ENCODE measurements at places on chromosomes 16 and 17.
A peak's percentile ranks its signal among the peaks of the same experiment; 100 is the strongest.

- peak; percentile 84 for DNase-seq
Measured at GRCh38 chr17:62109378-62109902, 44.4 kb upstream of the MED13 start.

- no peak for DNase-seq
Measured at GRCh38 chr17:68924793-68925720, 30.1 kb downstream of the ABCA8 start.

GRCh38 chr17:67376737-67377487, at the start of gene PITPNC1:
PITPNC1 (plus strand) TSS chr17:67377281.
- DNase-seq = peak; percentile 86

- no peak for DNase-seq
Measured at GRCh38 chr16:5781436-5781835, 683.8 kb upstream of the EEF2KMT start.

- DNase-seq = no peak
Measured at GRCh38 chr17:32627239-32627996, 140.6 kb downstream of the CDK5R1 start.

DNA sequence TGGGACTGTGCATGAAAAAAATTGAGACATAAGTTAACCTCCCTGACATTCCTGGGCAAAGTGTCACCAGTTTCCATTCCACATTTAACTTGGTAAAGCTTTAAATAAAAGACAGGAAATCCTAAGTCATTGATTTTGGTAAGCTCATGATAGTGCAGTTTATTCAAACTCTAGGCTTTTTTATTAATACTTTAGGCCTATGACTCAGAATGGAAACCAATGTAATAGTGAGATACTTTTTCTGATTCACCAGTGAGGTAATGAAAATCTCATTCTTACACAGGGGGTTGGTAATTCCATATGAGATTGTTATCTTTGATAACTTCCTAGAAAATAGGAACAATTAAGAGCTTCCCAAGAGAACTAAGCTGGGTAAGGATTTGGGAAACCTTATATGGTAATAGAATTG, 91.1 kb downstream of the NLK start:
- DNase-seq = no peak

- peak; percentile 84 for DNase-seq
Measured at GRCh38 chr17:29622337-29623282, at the start of gene CORO6. CORO6 (minus strand) TSS chr17:29622912; CDS start chr17:29621421, 1,491 bp downstream.

GRCh38 chr17:69878661-69879060, 196.4 kb upstream of the KCNJ16 start:
- DNase-seq = no peak

DNA sequence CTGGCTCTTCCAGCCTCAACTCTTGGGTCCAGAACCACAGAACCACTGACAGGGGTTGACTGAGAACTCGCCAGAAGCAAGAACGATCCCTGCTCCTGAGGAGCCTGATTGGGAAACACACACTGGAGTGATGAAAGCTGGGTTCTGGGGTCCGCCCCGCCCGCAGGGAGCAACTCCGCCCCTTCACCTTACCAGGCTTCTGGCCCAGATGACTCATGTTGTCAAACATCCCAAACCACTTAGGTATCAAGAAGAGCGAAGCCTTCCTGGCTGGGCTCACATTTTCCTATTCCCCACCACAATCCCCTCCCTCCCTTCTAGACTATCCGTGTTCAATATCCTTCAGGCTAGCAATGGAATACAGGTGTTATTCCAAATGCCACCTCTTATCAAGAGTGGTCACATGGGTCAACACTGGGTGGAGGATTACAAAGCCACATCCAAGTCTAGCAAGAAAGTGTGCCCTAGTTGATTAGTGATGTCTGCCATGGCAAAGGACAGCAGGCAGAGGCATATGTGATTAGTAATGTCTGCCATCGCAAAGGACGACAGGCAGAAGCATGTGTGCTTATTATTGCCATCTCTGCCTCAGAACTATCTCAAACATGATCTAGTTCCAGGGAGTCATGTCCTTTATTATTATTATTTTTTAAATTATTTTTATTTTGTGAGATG, 70.5 kb downstream of the TIMM22 start:
- no peak for DNase-seq

DNA sequence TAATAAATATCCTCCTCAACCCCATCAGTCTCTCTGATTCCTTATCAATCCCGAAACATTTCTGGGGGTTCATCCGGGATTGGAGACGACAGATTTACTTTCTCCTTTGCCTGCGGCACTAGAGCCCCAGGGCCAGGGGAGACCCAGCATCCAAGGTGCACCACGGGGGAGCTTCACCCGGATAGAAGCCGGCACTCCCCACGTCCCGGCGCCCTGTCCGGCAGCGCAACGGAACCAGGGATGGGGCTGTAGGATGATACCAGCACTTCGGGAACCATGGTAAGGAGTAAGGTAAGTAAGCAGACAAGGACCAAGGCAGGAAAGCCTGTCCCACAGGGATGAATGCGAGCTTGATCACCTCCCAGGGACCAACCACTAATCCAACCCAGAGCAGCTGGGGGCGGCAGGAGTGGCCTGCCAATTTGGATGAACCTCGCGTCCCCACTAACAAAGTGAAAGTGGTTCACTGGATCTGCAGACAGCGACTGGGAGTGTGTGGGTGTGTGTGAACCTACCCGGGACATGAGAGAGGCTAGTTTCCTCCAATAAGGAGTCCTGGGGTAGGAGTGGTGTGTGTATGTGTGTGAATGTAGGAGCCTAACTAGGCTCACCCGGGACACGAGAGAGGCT, 11.9 kb downstream of the POLR3K start:
- no peak for DNase-seq

DNA sequence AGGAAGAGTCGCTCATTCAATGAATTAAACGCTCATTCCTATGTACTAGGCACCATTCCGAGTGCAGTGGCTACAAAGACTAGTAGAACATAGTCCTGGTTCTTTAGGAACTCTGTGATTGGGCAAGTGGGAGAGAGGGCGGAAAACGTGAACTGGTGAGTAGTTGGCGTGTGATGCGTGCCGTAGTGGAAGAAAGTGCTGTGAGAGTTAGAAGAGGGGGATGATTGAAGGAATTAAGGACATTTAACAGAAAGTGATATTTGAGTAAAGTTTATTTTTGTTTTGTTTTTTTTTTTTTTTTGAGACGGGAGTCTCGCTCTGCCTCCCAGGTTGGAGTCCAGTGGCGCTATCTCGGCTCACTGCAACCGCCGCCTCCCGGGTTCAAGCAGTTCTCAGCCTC, 7.9 kb upstream of the SLFN14 start:
- peak; percentile 26 for DNase-seq

DNA sequence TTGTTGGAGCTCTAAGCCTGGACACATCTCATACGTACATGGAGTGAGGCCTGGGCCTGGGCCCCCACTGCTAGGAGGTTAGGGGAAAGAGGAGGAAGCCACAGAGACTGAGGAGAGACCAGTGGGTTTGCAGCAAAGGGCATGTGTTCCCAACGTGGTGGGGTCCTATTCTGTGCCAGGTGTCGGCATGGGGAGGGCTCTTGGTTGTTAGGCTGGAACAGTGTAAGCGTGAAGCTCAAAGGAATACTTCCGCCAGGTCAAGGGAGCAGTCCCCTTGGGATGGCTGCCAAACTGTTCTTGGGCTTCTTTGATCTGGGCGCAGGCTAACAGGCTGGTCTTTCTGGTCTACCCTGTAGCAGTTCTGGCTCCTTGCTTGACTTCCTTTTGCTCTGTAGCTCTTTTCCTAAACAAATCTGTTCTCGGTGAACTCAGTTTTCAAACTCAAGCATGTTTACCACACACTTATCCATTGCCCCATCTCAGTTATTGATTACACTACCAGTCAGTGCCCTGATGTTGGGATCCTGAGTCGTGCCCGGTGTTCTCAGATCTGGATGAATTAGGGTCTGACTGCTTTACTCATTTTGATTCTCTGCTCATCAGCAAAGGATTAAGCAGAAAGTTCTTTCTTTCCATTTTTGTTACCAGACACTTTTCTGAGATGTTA, 36.4 kb downstream of the GPT2 start:
- no peak for DNase-seq

DNA sequence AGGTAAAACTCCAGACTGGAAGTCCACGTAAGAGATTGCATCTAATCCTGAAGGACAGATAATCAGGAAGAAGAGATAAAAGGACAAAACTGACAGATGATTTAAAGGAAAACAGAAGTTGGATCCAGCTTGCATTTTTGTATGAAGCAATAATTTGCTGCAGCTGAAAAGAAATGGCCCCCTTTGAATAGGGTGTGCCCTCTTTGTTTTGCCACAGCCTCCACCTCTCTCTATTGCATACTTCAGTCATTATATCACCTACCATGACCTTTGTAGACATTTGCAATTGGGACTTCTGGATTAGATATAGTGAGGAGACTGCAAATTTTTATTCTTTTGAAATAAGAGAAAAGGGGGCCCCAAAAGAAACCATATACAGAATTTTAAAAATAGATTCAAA, 8.1 kb downstream of the NOG start:
- DNase-seq = no peak

DNA sequence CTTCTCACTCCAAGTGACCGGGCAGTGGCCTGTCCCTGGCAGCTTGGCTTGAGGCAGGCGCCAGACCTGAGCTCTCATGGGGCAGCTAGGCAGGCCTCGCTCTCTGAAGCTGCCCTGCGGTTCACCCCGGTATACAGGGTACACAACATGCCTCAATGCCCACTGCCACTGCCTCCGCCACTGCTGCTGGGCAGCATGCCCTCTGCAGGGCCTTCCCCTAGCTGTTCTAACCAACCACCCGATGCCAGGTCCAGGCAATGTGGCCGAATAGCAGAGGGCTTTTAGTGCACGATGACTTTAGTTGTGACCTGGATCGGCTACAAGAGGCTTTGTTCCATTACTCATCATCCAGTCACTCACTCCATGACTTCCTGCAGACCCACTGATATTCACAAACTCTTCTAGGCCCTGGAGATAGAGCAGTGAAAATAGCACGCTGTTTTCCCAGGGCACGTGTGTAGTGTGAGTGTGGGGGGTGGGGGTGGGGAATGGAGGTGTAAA, 19.7 kb downstream of the CDC42EP4 start:
- DNase-seq = no peak

DNA sequence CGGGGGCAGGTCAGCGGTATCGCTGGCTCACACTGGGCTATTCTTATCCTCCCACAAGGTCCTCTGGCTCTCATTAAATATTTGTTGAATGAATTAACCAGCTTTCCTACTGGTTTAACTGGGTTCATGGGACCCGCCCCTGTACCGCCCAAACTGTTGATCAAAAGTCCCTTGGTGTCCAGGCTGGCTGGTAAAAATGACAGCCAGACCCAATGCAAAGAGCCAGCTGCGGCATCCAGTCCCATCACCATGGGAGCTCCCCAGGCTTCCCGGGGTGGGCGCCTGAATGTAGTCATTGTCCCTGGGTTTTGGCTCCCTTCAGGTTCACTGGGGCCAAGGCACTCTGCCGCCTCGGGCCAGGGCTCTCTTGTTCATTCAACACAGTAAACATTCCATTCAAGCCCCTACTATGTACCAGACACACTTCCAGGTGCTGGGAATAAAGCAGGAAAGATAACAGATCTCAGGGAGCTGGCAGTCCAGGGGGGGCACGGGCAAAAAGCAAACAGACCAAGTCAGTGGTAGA, 11.7 kb upstream of the ATP2C2 start:
- no peak for DNase-seq

DNA sequence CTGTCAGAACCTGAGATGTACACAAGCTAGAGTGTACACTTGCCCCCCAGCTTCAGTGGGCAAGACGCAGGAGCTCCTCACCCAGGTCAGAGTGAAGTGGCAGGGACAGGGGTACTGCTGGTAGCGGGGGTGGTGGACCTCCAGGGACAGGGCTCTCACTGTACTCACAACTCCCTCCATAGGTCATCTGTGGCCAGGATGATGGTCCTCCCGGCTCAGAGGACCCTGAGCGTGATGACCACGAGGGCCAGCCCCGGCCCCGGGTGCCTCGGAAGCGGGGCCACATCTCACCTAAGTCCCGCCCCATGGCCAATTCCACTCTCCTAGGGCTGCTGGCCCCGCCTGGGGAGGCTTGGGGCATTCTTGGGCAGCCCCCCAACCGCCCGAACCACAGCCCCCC, 2.7 kb downstream of the NXPH3 start:
- DNase-seq = no peak

DNA sequence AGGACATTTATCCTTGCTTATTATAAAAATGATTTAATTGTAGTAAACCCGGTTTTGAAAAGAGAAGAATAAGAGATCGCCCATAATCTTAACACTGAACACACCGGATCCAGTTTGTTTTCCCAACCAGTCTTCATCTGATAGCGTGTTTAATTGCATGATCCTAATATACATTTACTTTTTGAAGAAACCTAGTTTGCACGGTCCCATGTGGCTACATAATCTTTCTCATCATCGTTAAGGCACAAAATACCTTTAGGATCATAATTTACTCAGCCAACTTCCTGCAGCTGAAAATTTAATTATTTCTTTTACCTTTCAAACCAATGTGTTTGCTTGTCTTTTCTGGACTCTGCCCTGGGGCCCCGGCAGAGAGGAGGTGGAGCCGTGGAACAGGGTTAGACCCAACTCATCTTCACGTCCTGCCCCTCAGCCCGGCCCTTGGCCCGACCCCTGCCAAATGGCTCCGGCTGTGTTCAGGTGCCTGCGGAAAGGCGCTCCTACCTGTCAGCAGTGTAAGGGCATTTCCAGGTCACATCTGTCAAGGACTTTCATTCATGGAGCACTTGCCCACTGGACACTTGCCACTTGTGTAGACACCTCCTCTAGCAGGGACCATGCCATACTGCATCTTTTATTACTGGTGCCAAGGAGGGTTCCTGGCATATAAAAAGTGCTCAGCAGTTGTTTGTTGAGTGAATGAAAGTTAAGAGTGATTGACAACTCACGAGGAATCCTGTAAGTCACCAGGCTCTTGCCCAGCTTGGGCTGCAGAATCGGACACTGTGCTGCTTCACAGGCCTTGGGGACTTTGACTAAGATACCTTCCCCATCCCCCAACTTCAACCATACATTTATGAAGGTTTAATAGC, 28.6 kb downstream of the SMARCE1 start:
- DNase-seq = no peak

- DNase-seq = no peak
Measured at GRCh38 chr16:68636064-68636560, 9.0 kb upstream of the CDH3 start.

- no peak for DNase-seq
Measured at GRCh38 chr17:81807839-81808238, 3.9 kb downstream of the GCGR start.

- no peak for DNase-seq
Measured at GRCh38 chr17:40888196-40888720, 3.2 kb upstream of the KRT20 start.

DNA sequence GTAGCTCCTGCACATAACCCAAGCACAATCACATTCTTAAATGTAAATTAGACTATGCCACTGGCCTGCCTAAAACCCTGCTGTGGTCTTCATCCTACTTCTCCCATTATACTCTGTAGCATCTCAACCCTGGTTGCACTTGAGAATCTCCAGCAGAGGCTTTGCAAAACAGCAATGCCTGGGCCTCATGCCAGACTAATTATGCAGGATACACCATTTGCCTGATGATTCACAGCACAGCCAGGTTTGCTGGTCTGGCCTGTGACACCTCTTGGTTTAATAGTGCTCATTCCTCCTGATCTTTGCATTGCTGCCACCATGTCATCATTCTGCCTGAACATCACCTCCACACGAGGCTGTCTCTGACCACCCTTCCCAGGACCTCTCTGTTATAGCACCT, 491.9 kb upstream of the TOM1L1 start:
- no peak for DNase-seq

- no peak for DNase-seq
Measured at GRCh38 chr17:41178341-41178740, 320 bp upstream of the KRTAP4-2 start.
